ENCODE measurements at places on chromosomes 16 and 17.

- DNase-seq: peak; percentile 90
Observed at GRCh38 chr17:8185582-8186445, 4.2 kb downstream of the BORCS6 start.

- DNase-seq: no peak
Observed at GRCh38 chr17:41315204-41315794, at the start of gene KRTAP17-1. TSS of gene KRTAP17-1 (minus strand) at chr17:41315710. CDS start at chr17:41315650, 60 bp downstream.

GRCh38 chr17:18966831-18967624 lies 15.1 kb downstream of the SLC5A10 start:
- no peak for DNase-seq

DNA sequence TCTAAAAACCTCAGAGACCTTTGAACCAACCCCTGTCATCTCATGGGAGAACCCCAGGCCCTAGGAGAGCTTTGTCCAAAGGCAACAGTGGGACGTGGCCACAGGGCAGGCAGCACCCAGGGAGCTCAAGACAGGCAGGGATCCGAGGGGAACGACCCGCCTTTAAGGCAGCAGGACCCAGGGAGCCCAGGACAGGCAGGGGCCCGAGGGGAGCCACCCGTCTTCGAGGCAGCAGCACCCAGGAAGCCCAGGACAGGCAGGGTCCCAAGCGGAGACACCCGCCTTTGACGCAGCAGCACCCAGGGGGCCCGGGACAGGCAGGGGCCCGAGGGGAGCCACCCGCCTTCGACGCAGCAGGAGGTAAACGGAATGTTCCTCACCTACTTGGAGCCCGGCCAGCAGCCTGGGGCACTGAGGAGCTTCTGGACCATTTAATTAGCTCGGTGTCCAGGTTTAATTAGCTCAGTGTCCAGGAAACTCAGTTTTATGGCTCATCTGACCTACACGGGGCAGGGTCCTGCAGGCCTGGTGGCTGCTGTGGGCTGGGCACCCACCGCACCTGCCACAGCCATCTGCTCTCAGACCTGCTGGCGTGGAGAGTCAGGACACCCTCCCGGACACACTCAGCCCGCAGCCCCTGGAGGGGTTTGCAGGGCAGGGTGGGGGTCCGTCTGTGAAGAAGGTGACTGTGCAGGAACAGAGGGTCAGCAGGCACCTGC lies 24.4 kb downstream of the PIEZO1 start:
- DNase-seq: no peak

GRCh38 chr17:80929449-80929848 lies 62.2 kb upstream of the CHMP6 start:
- no peak for DNase-seq

DNA sequence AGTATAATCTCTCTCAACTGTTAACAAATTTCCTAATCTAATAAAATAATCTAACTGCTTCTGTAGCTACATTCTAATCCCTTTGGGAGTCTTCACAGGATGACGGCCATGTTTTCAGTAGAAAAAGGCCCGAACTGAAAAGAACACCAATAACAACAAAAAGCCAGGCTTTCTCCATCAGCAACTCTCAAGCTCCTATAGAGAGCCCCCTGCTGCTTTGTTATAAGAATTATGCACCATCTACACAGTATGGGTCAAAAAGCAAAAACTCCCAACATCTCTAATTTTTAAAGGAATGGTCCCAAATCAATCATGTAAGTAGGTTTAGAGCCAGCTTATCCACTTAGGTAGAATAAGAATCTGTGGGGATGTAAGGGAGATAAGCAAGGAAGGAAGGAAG lies 163.6 kb upstream of the C17orf78 start:
- DNase-seq: no peak

GRCh38 chr16:68131813-68132706 lies 46.9 kb downstream of the NFATC3 start:
- DNase-seq: peak; percentile 35

DNA sequence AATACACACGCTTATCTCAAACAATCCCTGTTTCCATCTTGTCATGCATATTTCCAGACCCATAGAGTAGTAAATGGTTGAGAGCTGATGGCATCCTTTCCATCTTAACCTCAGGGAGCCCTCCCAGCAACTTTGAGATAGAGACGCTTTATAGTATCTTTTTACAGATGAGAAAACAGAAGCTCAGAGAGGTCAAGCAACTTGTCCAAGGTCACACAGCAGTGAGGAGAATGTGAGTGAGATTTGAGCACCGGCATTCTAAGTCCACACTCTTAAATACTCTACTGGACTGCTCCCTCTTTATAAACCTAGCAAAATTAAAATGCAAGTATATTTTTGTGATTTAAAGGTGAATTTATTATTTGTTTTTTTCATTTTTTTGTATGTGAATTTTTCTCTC lies 19.9 kb upstream of the KCNG4 start:
- no peak for DNase-seq

DNA sequence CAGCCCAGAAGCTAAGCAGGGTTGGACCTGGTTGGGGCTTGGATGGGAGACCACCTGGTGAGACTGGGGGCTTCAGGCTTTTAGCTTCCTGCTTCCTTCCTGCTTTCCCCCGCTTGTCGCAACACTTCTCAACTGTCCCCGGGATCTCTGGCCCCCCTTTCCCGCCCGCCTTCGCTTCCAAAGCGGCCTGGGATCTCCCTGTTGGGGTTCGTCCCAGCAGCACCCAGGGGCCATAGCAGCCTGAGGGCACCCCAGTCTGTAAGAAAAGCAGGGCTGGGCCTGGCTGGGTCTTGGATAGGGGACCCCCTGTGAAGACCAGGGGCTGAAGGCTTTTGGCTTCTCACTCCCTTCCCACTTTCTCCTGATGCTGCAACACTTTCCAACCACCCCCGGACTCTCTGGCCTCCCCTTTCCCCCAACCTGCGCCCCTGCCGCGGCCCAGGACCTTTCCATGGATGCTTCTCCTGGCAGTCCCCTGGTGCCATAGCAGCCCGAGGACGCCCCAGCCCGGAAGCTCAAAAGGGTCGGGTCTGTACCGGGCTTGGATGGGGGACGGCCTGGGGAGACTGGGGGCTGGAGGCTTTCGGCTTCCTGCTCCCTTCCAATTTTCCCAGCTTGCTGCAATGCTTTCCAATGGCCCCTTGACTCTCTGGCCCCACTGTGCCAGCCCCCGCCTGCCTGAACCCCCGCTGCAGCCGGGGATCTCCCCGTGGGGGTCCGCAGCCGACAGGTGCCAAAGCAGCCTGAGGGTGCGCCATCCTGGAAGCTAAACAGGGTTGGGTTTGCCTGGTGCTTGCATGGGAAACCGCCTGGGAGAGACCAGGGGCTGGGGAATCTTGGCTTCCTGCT lies 2276.2 kb downstream of the TP53TG3F start:
- DNase-seq: no peak

DNA sequence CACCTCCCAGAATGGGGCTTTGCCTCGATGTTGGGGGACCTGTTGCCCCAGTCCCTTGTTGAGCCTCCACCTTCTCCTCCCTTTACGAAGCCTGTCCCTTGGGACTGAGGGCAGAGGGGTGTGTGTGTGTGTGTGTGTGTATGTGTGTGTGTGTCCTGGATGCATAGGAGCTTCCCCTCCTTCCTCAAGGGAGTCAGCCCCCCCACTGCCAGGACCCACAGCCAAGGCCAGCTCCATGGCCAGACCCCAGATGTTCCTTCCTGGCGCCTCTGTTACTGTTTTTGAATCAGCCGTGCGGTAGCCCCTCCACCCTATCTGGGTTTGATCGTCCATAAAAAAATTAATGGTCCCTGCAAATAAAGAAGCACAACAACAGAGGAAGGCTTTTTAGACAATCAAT lies 17.7 kb upstream of the DOK4 start:
- no peak for DNase-seq

GRCh38 chr16:6032438-6032837 lies 934.8 kb upstream of the EEF2KMT start:
- DNase-seq: no peak

DNA sequence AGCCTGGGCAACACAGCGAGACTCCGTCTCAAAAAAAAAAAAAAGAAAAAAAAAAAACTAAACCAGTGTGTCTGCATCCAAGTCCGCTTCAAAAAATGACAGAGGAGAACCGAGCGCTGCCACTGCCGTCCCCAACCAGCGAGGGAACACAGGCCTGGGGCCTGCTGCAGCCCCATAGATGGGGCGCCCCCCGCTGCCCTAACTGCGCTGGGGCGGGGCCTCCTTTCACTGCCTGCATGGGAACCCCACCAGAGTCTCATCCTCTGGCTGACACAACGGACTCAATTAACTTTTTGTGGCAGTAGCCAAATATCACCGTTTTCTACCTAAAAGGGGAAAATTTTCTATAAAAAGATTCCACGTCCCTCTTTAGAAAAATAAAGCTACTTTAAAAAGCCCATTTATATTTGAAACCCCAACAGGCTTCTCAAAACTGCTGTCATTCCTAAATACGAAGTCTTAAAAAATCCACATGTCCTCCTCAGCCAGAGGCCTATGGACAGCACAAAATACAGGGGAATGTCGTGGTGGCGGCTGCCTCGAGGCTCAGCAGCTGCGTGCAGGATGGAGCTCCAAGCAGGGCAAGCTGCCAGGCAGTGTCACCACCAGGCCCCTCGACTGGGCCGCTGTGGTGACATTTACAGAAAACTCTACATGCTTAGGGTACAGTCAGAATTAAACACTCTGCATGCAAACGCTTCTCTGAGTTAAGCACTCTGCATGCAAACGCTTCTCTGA lies 30.3 kb downstream of the KLHDC4 start:
- no peak for DNase-seq

DNA sequence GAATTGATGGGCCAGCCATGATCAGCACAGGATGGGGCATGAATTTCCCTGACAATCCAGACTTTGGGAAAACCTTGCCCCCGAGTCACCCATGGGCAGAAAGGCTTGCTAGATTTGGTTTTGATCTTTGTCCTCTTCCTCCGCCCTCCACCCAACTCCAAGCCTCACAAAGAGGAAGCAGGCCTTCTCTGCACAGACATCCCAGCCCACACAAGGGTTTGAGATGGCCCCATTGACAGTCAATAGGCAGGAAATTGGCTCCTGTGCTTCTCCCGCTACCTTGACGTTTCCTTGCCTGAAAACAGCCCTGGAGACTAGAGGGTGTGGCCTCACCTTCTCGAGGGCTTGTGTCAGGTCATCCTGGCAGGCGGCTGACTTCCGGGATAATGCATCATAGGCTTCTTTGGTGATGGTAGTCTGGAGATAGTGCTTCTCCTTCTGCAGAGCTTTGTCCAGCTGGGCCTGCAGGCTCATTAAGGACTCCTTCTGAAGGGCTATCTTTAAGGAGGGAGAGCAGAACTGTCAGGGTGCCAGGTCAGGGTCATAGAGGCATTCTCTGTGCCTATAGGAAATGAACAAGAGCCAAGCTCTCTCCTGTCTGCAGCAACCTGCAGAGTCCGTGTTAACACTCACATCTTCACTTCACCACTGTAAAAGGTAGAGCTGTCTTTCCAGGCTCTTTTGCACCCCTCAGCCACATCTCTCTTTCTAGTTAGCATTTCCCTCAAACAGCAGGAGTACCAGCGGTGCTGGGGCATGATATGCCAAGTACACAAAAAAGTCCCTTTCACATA lies 32.2 kb downstream of the DHX38 start:
- DNase-seq: no peak

DNA sequence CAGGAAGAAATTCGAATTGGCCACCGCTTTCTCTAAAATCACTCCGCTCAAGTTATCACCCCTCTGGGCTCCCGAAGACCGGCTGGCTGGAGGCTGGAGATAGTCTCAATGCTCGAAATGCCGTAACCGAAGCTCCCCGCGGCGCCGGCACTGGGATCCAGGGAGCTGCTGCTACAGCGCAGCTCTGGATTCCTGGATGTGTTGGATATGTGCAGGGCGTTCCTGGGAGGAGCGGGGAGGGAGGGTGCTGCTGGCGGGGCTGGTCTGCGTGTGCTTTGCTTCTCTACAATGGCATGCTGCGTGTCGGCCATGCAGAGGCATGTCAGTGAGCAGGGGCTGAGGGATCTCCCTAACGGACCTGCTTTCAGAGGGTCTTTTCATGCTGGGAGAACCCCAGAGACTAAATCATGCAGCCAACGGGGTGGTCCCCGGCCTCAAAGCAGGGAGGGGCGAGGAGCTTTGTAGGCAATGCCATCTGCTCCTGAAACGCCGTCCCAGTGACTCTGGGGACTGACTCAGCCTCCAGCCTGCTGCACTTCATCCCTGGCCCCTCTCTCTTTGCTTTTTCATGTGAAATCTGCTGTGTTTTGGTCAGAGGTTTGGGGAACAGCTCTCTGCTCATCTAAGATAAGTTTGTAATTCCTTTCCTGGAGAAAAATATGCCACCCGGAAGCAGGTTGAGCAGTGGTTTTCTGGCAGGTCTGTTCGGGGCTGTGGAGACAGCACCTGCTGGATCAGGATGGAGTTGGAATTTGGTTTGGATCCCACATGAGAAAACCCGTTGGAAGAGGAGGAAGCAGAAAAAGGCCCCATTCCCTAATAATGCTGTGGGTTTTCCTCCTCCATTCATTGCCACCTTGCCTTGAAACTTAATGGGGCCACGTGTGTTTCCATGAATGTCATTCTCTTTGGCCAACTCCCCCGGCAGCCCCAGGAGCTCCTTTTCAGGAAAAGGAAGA lies 311.4 kb downstream of the SEC14L1 start:
- peak; percentile 83 for DNase-seq

- peak; percentile 62 for DNase-seq
Observed at GRCh38 chr16:4309833-4310266, 6.0 kb upstream of the GLIS2 start.

DNA sequence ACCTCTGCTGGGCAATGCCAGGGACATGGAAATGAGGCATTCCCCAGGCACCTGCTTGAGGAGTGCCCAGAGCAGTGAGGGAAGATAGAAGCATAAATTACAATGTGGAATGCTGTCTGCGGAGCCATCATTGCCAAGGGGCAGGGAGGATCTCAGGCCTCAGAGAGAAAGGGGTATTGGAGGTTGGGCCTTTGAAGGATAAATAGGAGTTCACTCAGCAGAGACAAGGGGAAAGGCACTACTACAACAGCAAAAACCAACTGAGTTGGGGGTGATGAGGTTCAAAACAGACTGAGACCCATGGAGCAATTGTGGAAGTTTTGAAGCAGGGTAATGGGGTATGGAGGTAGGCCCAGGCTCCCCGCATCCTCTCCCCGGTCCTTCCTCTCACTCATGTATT lies 32.8 kb downstream of the SREBF1 start:
- no peak for DNase-seq

- DNase-seq: no peak
Observed at GRCh38 chr16:14110728-14111251, 39.7 kb downstream of the MRTFB start.

DNA sequence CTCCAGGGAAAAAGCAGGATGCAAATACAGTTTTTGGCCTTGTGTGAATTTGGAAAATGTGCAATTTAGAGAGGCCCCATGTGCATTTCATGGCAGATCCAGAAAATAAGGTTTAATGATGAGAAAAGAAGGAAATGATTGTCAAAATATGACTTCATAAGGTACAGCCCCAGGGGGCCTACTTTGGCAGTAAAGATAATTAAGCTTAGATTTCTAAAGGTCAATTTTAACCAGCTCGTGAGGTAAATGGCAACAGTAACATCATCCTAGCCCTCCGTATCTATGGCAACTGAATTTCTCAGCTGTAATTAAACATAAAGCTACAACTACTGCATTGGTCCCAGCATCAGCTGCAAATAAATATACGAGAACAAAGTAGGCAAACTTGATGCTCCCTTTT lies 30.0 kb upstream of the PRSS54 start:
- no peak for DNase-seq
